ENCODE measurements at places on chromosomes 2 and 18. TPM values are rescaled to one million over a fixed set of nuclear protein-coding genes. Genes with fewer than 3 reads are reported as not detected.

DNA sequence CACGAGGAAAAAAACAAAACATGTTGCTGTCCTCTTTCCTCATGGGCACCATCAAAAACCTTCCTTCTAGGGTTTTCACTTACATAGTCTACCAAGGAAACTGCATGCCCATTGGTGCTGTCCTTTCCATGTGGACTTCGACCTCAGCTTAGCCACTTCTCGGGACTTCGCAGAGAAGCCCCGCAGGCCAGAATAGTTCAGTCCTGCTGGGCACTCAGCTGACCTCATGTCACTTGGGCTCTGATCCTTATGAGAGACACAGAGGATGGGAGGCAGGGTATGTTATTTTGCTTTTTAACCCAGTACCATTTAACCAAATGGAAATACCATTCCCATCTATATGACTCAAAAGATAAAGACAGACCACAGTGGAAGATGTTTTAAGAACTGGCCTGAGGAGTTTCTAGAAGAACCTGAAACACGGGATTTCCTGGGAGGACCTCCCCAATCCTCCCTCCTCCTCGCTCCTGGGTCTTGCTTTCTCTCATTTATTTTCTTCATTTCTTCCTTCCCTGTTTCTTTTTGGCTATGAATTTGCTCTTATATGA is 28.4 kb downstream of the AAK1 start:
- DNase-seq: no peak

- no peak for DNase-seq
These were observed 31.7 kb downstream of the ACMSD start for GRCh38 chr2:134869946-134870736.

DNA sequence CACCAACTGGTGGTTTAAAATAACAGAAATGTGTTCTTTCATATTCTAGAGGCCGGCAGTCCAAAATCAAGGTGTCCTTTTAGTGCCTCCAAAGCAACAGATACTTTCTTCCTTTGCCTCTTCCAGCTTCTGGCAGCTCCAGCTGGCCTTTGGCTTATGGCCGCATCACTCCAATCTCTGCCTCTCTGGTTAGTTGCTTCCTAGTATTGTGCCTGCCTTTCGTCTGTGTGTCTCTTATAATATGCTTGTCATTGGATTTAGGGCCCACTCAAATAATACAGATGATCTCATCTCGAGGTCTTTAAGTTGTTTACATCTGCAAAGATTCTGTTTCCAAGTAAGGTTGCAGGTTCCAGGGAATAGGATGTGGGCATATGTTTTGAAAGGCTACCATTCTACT is 855.2 kb upstream of the ID2 start:
- DNase-seq: no peak

Gene PROKR1
- not detected for polyA plus RNA-seq

GRCh38 chr2:46411245-46411641 is 68.1 kb upstream of the TMEM247 start:
- DNase-seq: no peak

Gene MAIP1
- polyA plus RNA-seq: 11.3 TPM

Gene ALPP
- polyA plus RNA-seq: not detected

Gene DSC2
- polyA plus RNA-seq: not detected
